ENCODE measurements at places on chromosomes 13 and 19.

DNA sequence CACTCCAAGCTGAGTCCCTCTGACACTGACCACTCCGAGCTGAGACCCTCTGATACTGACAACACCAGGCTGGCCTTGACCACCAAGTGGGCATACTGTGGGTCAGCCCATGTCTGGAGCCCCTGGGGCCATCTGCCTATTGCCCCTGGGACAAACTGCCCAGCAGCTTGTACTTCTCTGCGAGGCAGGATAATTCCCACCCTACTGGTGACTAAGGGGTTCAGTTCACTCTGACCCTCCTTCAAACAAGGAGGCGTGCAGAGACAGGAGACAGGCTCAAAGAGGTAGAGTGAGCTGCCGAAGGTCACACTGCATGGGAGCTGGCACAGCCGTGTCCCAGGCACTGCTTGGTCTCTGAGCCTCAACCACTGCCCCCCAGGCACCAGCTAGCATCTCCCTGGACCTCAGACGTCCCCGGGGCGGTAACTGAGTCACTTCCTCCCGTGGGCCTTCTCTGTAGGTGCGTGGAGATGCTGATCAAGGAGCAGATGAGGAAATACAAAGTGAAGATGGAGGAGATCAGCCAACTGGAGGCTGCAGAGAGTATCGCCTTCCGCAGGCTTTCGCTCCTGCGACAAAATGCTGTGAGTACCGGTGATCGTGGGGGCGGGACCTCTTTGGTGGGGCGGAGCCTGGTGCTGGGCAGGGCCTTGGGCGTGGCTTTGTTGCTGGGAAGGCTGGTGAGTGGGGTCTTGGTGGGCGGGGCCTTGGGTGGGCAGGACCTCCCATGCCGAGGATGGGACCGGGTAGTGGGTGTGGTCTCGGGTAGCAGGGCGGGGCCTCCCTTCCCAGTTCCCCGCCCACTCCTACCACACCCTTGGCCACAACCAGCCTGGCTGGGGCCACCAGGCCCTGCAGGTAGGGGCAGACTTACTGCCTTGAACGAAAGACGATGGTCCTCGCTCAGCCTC, 5.8 kb upstream of the USE1 start:
- peak; percentile 67 for DNase-seq

DNA sequence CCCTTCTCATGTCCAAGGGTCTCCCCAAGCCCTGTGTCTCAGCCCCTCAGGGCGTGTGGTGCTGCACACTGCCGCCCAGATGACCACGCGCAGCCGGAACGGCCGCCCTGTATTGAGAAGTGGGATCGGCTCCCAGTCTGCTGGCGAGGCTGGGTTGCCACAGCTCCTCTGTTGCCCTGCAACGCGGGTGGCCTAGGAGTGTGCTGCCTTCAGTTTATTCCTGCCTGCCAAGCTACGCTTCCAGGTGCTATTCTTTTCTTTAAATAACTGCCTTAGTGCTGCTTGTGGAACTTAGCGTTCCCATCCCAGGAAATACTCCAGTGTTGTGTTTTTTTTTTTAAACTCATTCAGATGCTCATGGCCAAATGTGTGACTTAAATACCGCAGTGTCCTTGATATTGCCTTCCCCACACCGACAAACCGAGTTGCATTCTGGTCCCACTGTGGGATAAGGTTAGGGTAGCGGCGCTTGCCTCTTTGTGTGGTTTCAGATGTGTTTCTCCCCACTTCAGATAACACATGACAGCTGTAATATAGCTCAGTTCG, 16.6 kb downstream of the ACTN4 start:
- DNase-seq, result no peak

GRCh38 chr13:102597029-102597961, 509 bp downstream of the TPP2 start:
- peak; percentile 18 for DNase-seq

GRCh38 chr13:103067751-103068555, 1.7 kb upstream of the SLC10A2 start:
- DNase-seq, result no peak

DNA sequence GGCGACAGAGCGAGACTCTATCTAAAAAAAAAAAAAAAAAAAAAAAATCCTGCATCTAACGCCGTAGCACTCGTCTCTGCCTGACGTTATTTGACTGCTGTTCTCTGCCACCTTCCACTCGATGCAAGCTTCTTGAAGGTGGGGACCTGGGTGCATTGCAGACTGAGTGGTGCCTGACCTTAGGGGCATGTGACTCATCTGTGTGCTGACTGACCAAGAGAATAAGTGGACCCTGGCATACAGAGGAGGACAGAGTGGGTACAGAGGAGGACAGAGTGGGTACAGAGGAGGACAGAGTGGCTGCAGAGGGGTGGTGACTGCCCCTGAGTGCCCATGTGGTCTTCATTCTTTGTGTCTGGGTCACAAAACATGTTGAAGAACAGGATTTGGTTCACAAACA, 7.6 kb downstream of the WTIP start:
- no peak for DNase-seq

GRCh38 chr13:90866006-90866405, 481.5 kb upstream of the MIR17HG start:
- DNase-seq, result no peak

- DNase-seq, result no peak
These were observed 697.5 kb downstream of the SLITRK1 start for GRCh38 chr13:83184819-83185218.

Data from H54 (cell line).